Stimulated activated effector memory CD8-positive, alpha-beta T cell treated with anti-CD3 and anti-CD28 coated beads, Interleukin-12 subunit alpha, Interleukin-12 subunit beta, amount 100 ng/mL, for 72 hours (primary cell): ENCODE measurements at places on chromosomes 12 and 14.

DNA sequence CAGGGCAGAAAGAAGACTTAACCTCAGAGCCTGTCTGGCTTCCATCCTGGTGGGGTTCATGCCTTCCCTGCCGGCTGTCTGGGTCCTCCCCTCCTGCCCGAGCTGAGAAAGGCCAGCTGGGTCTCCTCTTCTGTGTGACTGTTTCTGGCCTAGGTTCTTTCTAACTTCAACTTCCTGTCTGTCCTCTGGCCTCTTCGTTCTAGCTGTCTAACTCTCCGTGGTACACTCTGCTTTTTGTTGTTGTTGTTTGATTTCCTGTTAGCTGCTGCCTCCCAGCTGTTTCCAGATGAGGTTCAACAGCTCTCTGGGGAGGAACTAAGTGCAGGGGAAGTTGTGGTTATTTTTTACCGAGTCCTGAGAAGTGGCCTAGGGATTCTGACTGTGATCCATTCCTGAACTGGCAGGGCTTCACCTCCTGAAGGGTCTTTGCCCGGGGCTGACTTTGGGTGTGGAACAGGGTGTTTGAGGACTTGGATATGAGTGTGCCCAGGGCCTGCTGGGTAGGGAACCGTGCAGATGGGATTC lies 3.2 kb downstream of the MLXIP start:
- DNase-seq = no peak

DNA sequence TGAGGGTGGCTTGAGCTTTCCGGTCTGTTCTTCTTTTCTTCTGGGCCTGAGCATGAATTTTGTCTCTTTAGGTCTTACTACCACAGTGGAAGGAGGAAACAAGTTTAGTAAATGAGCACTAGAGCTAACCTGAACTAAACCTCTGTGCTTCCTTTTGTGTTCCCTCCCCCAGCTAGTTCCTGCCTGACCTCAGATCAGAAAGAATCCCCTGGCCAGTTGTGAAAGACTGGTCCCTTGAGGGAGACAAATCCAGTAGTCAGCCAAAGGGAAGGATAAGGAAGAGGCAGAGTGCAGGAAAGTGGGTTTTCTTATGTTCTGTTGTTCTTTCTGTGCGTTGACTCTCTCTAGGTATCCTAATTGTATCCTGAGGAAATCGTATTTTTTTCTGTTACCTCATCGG lies 17.5 kb downstream of the ZNF664 start:
- DNase-seq = no peak

DNA sequence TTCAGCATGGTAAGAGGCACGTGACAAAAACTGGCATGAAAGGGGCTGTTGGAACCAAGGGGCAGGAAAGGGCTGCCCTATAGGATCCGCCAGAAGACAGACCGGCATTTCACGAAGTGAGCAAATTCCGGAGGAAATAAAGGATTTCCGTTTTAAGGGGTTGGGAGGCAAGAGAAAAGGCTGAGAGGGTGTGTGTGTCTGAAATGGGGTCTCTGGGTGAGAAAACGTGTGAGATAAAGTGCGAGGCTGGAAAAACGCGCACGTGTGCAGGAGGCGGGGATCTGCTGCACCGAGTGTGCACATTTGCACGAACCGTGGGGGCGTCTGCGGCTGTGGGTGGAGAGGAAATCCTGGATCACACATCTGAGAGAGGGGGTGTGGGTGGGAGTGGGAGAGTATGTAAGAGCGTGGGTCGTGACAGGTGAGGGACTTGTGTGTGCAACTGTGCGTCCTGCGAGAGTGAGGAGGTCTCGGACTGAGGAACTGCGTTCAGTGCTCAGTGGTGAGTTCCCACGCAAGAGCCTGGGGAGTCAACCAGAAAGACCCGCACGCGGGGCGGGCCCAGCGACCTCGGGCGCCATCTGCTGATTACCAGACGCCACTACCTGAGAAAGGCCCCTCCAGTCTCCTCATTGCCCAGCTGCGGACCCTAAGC lies 37.0 kb upstream of the P2RX7 start:
- peak; percentile 90 for DNase-seq

GRCh38 chr14:66918527-66918926 lies 270.7 kb upstream of the GARIN2 start:
- no peak for DNase-seq

- DNase-seq = no peak
Measured at GRCh38 chr12:123645878-123646277, 12.2 kb downstream of the GTF2H3 start.

DNA sequence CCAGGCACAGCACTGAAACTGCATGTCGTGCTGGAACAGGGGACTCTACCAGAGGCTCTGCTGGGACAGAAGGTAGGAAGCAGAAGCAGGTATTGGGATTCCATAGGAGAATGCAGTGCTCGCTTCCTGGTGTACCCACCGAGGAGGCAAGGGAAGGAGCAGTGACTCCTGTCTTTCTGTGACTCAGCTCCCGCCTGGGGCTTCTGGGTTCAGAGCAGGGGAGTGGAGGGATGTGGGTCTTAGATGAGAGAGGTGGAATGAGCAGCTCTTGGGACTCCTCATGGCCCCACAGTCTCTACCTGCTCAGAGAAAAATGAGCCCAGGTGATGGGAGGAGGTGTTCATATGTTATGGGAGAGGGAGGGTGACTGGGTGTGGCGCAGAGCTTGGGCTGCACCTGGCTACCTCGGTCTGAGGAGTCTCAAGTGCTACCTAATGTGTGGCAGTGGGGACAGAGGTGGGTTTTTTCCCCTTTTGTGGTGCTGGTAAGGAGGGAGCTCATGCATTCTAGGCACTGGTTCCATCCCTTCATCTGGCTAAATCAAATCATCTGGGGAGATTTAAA lies 26.3 kb downstream of the WNT5B start:
- DNase-seq = no peak

- no peak for DNase-seq
Measured at GRCh38 chr14:99524091-99524661, 43.0 kb downstream of the CCNK start.

DNA sequence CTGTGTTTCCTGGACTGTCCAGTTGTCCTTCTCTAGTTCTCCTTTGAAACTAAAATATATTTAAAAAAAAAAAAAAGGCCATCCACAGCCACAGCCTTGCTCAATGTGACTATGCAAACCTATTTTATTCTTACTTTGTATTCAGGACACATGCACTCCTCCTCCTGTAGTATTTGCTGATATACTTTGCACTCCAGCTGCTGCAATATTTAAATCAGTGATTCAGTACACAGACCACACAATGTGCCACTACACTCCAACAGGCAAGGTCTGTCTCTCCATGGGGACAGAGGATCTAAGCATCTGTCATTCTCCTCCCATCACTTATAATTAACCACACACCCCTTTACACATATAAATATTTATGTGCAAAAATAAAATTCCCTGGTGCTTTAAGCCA lies 40.2 kb upstream of the CCDC196 start:
- DNase-seq = no peak

DNA sequence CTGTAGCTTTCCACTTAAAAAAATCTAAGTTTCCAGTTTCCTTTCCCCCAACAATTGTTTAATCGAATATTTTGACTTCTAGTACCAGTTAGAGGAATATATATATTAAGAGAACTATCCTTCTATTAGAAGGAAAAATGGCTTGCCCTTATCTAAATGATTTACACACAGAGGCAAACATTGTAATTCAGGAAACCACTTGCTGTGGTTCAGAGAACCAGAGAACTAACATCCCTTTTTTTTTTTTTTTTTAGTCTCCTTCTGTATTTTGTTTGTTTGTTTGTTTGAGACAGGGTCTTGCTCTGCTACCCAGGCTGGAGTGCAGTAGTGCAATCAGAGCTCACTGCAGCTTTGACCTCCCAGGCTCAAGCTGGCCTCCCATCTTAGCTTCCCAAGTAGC lies 746.6 kb downstream of the VRK1 start:
- DNase-seq = no peak

GRCh38 chr14:51035611-51036192 lies 59.2 kb downstream of the TRIM9 start:
- no peak for DNase-seq

DNA sequence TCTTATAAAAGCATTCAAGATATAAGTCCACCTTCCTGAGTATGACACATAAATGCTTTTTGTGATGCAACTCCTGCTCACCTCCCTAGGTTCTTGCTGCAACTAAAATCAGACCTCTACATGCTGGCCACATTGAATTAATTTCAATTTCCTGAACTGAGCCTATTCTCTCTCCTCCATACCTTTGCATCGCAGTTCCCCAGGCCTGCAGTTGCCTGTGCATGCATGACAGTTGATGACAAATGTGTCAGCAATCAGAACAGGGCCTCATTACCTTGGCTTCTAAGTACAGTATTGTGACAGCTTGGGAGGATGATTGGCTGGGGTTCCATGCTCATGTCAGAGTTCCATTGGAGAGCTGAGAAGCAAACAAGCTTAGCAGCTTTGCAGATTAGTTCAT lies 3.9 kb upstream of the TM7SF3 start:
- DNase-seq = no peak

- DNase-seq = no peak
Measured at GRCh38 chr12:94684416-94685142, 34.2 kb upstream of the TMCC3 start.

DNA sequence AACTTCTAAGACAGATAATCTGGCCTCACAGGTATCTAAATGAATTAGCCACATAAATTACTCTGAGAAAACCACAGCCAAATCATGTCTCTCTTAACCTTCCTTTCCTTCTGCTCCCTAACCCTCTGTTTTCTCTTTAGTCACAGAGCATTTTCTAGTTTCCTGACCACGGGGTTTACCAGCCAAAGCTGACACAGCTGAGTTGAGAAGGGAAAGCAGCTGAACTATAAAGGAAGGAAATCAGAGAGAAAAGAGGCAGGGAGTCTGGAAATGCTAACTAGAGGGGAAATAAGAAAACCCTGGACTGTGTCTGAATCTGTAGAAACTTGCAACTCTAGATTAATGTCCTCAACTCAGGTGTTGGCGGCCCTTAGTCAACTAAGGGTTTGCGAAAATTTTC lies 24.4 kb downstream of the ANKS1B start:
- DNase-seq = no peak

GRCh38 chr12:176321-177181 lies 37.4 kb downstream of the SLC6A12 start:
- no peak for DNase-seq

- no peak for DNase-seq
Measured at GRCh38 chr12:92105110-92105509, 40.5 kb downstream of the BTG1 start.

DNA sequence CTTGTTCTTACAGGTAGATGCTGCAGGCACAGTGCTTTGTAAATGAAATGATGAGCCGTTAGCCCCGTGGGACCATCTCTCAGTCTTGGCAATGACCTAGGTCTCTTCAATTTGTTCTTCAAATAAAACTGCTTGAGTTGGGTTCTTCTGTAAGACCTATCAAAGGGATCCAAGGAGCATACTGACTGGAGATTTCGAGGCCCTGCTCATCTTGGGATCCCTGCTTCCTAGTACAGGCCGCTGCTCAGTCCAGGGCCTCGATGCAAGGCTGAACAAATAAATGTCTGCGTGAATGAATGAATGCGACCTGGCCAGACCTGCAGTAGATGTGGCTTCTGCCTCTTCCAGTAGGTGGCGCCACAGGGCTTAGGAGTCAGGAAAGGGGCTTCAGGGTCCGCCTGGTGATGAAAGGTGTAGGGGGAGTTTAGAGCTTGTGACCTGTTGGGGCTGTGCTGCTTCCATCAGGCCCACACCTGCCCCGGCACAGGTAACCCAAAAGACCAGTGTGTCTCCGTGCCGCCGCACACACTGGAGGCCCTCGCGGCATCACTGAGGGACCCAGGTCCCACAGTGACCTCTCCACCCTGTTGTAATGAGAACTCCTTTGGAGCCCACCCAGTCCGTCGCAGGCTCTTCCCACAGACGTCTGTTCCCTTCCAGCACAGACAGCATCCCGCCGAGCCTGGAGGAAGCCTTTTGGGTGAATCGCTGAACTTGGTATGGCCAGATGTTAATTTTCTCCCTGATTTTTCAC lies 4.4 kb downstream of the CACNA1C start:
- DNase-seq = peak; percentile 71
